ENCODE measurements at places on chromosomes 5 and 9. TPM values are rescaled to one million over a fixed set of nuclear protein-coding genes. Genes with fewer than 3 reads are reported as not detected.

DNA sequence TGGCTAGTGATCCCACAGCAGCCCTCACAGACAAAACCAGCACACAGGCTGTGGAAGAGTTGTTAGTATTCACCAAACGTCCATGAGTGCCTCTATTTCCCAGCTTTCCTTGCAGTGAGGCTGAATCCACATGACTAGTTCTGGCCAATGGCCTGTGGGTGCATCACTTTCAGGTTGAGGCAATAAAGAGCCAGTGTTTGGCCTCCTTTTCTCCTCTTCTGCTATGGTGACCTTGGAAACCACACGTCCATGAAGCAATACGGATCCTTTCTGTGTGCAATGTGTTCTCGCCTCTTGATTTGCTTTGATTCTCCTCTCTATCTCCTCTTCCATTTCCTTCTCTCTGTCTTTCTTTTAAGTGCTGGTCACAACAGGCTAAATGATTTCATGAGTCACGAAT, 23.4 kb upstream of the CLK4 start:
- no peak for DNase-seq

DNA sequence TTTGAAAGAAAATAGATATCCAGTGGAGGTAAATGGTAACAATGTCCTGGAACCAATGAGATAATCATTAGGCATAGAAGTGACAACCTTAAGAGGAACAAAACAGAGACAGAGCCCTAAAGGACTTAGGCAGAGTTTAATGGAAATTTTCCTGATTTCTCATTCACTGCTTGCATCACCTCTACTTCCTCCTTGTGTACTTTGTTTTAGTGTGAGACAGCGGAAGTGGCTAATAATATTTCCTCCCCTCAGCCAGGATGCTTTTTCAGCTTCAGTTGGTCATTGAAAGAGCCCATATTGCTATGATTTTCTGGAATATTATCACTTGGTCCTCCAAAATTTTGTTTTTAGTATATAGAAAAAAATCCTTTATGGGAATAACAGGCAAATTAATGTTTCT, 153.4 kb upstream of the MPDZ start:
- no peak for DNase-seq

GRCh38 chr9:125990793-125991220, 243.6 kb downstream of the PBX3 start:
- peak; percentile 58 for DNase-seq

GRCh38 chr5:78727786-78728761, 79.5 kb upstream of the LHFPL2 start:
- no peak for DNase-seq

The GDNF gene
- 0.30 TPM for total RNA-seq

GRCh38 chr5:11906497-11906896, 2.3 kb upstream of the CTNND2 start:
- no peak for DNase-seq

DNA sequence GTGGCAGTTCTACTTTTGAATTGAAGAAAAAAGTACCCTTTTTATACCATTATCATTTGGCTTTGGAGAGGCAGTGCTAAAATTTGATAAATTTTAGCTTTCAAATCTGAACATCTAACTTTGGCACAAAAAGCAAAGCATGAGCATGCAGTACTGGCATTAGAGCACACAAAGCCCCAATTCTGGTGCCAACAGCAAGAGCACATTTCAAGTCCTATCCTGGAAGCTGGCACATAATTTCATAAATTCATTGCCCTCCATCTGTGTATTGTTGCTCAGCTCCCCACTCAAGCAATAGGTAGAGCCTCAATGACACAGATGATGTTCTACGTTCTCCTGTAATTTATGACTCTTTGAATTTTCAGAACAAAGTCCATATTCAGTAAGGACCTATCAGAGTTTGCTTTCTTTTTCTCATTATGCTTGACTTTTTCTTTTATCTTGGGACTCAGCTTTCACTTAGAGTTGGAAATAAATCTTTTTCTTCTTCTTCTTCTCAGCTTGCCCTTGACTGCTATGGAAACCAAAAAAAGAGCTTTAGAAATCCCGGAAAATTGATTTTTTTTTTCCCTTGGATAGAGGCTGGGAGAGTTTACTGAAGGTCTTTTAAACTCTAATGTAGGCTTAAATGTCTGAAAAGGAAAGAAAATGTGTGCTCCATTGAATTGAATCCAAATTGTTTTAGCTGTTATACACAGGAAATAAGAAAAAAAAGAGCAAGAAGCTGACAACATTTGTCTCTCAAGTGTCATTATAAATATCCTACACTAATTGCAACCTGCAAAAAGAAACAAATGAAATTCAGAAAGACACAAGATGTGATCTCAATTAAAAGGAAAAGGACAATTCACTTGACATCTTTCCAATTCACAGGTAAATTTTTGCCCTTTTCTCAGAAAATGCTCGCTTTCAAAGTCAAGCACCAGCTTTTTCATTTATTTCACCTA, 380.8 kb upstream of the CDH18 start:
- DNase-seq = no peak

The ATOSB gene
- total RNA-seq = 20.0 TPM

DNA sequence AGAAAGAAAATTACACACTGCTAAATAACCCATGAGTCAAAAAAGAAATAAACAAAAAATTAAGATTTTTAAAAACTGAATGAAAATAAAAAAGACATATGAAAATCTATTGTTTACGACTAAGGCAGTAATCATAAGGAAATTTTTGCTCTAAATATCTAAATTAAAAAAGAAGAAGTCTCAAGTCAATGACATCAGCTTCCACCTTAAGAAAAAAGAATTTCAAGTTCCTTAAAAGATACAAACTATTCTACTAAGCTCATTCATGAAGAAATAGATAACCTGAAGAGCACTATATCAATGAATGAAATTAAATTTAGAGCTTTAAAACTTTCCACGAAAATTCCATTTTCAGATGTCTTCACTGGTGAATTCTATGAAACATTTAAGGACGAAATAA, 15.7 kb upstream of the STARD4 start:
- DNase-seq = no peak

- no peak for DNase-seq
Observed at GRCh38 chr5:14453481-14453880, 128.1 kb upstream of the OTULINL start.

All from cardiac septum (tissue), 1 donor.